ENCODE measurements at places on chromosomes 4 and X. TPM values are rescaled to one million over a fixed set of nuclear protein-coding genes. Genes with fewer than 3 reads are reported as not detected.

DNA sequence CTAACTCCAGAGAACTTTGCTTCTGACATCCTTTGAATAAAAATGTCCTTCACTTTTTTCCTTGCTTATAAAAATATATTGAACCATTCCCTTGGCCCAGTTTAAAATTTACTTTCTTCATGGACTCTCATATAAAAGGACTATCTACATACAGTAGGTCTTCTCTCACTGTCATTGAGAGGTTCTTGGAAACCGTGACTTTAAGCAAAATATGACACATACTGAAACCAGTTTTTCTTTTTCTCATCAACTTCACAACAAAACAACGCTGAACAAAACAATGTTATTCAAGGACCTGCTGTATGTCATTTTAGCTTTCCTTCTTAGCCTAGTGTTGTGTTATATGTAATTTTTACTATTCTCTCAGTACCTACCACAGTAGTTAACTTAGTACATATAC is 496.8 kb downstream of the CENPC start:
- no peak overlapping the region for H3K4me3 ChIP-seq
- no peak overlapping the region for H3K27ac ChIP-seq
- H3K36me3 ChIP-seq, result no peaks in the 10 kb centered on the region
- DNase-seq, result no peak
- H3K27me3 ChIP-seq, result no peaks in the 10 kb centered on the region

- no peak overlapping the region for H3K27ac ChIP-seq
- no peaks in the 10 kb centered on the region for H3K27me3 ChIP-seq
- H3K4me1 ChIP-seq, result peaks cover 9% of the 10 kb centered on the region
- no peak for DNase-seq
These were observed 25.6 kb upstream of the PRDM8 start for GRCh38 chr4:80171656-80172055.

GRCh38 chrX:40260146-40260747 is 162.5 kb upstream of the BCOR start:
- H3K4me3 ChIP-seq, result no peak overlapping the region
- no peak for DNase-seq
- no peak overlapping the region for H3K27ac ChIP-seq
- no peaks in the 10 kb centered on the region for H3K27me3 ChIP-seq
- peaks cover 9% of the 10 kb centered on the region for H3K4me1 ChIP-seq

Gene EIF2S3
- 255 TPM for total RNA-seq

Gene TCP11X2
- not detected for total RNA-seq

Gene LIMCH1
- 53.9 TPM for total RNA-seq

Gene HSFX1
- 3.4 TPM for total RNA-seq

Gene ARMCX2
- total RNA-seq, result not detected
